ENCODE measurements at places on chromosomes 12 and 14. TPM values are rescaled to one million over a fixed set of nuclear protein-coding genes. Genes with fewer than 3 reads are reported as not detected.

The PTGDR gene
- not detected for total RNA-seq

GRCh38 chr12:4979737-4980136, 63.9 kb upstream of the KCNA5 start:
- DNase-seq = no peak
- H3K4me3 ChIP-seq = no peak overlapping the region
- H3K36me3 ChIP-seq = no peaks in the 10 kb centered on the region
- no peaks in the 10 kb centered on the region for H3K27me3 ChIP-seq
- no peaks in the 10 kb centered on the region for H3K4me1 ChIP-seq

The ADAMTS20 gene
- not detected for total RNA-seq

DNA sequence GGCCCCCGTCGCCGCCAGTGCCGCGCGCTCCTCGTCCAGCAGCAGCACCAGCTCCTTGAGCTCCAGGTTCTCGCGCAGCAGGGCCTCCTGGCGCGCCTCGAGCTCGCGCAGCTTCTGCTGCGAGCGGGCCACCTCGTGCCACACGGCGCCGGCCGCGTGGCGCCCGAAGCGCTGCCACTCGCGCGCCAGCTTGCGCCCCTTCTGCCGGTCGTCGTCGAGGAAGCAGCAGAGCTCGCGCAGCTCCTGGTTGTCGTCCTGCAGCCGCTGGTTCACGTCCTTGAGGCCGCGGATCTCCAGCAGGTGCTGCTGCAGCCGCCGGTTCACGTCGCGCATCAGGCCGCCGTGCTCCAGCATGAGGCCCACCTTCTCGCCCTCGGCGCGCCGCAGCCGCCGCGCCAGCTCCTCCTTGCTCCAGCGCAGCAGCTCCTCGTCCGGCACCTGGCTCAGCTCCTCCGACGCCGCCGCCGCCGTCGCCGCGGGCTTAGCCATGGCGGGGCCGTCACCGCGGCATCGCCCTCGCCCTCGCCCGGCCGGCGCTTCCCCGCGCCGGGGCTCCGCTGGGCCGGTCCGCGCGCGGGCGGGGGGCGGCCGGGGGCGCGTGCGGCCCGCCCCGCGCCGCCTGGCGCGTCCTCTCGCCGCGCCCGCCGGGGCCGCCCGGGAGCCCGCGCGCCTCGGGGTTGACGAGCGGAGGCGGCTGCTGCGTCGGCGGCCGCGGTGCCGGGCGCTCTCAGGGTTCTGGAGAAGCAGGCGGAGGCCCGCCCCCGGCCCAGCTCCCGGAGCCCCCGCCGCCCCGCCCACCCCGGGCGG, at the start of gene CCDC85C:
TSS of gene CCDC85C (minus strand) at position 737 of the 807 bp plus-strand sequence. CDS start at position 489, 248 bp downstream.
- no peaks in the 10 kb centered on the region for H3K36me3 ChIP-seq
- peak within 1 kb of the TSS; percentile 73 for H3K4me3 ChIP-seq
- H3K4me1 ChIP-seq = peaks cover 22% of the 10 kb centered on the region
- peak within 1 kb of the TSS; percentile 50 for H3K27ac ChIP-seq

The RIPK3 gene
- not detected for total RNA-seq

GRCh38 chr14:23421594-23421993, 13.5 kb upstream of the MYH6 start:
- H3K27ac ChIP-seq = no peak overlapping the region
- no peak for DNase-seq
- H3K27me3 ChIP-seq = peaks cover 36% of the 10 kb centered on the region
- H3K36me3 ChIP-seq = no peaks in the 10 kb centered on the region
- H3K4me1 ChIP-seq = no peaks in the 10 kb centered on the region

DNA sequence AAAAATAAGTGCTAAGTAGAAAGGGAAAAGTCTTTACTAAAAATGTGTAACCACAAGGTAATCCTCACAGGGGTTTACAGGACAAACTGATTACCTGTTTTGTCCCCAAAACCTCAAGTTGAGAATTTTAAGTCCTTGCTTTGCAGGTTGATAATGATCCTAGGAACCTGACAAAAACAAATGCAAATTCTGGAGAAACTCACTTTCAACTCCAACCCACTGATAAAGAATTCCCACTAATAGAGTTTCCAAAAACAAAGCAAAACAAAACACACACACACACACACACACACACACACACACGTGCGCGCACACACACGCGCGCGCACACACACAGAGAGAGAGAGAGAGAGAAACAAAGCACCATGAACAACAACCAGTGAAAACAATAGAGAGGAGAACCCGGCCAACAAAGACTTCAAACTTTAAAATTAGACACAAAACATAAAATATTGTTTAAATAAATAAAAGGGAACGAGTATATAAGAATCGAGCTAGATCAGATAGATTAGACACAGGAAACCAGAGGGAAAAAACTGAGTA, 187.0 kb upstream of the FOXN3 start:
- no peaks in the 10 kb centered on the region for H3K4me1 ChIP-seq
- H3K27ac ChIP-seq = no peak overlapping the region
- no peaks in the 10 kb centered on the region for H3K27me3 ChIP-seq
- no peak overlapping the region for H3K4me3 ChIP-seq
- DNase-seq = no peak

GRCh38 chr12:89542236-89542635, 16.4 kb upstream of the POC1B start:
- peaks cover 34% of the 10 kb centered on the region for H3K4me1 ChIP-seq
- no peaks in the 10 kb centered on the region for H3K36me3 ChIP-seq
- no peak overlapping the region for H3K27ac ChIP-seq
- H3K27me3 ChIP-seq = no peaks in the 10 kb centered on the region
- no peak overlapping the region for H3K4me3 ChIP-seq

- no peaks in the 10 kb centered on the region for H3K4me1 ChIP-seq
- no peak for DNase-seq
- H3K36me3 ChIP-seq = no peaks in the 10 kb centered on the region
These were observed 45.1 kb upstream of the FERMT2 start for GRCh38 chr14:52995998-52996397.

GRCh38 chr12:78324234-78324633, 493.5 kb downstream of the NAV3 start:
- no peaks in the 10 kb centered on the region for H3K4me1 ChIP-seq
- no peak overlapping the region for H3K4me3 ChIP-seq
- no peak overlapping the region for H3K27ac ChIP-seq
- no peak for DNase-seq
- H3K27me3 ChIP-seq = no peaks in the 10 kb centered on the region

GRCh38 chr12:62689042-62689839, 222.6 kb downstream of the MON2 start:
- H3K4me3 ChIP-seq = no peak overlapping the region
- H3K27ac ChIP-seq = no peak overlapping the region
- DNase-seq = peak; percentile 45
- H3K4me1 ChIP-seq = peaks cover 8% of the 10 kb centered on the region
- H3K36me3 ChIP-seq = no peaks in the 10 kb centered on the region
- no peaks in the 10 kb centered on the region for H3K27me3 ChIP-seq

The RTL1 gene
- not detected for total RNA-seq
